ENCODE measurements at places on chromosomes 3 and 15.

GRCh38 chr3:52385157-52385556 lies 59.7 kb downstream of the SEMA3G start:
- DNase-seq: no peak

DNA sequence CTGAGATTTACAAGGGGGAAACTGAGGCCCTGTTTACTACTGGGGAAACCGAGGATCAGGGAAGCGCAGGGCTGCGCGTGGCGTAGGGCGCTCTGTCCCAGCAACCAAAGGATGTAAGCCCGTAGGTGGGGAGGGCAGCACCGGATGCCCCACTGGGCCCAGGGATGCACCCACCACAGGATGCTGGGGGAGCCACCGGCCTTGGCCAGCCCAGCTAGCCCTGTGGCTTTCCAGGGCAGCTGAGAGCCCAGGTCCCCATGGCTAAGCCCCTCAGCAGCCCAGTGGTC lies 33.4 kb downstream of the RPN1 start:
- no peak for DNase-seq

DNA sequence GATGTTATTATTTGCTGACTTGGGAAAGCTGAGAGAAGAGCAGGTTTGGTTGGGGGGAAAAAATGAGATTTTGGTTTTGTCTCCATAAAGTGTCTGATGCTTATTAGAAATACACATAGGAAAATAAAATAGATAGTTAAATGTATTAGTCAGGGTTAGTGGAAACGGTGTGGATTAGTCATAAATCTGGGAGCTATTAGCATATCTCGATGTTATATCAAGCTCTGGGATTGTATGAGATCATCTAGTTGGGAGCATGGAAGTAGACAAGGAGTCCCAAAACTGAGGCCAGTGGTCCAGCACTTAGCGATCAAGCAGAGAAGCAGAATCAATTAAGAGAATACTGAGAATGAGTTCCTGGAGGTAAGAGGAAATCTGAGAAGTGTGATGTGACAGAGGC lies 845.5 kb downstream of the ROBO2 start:
- DNase-seq: no peak

DNA sequence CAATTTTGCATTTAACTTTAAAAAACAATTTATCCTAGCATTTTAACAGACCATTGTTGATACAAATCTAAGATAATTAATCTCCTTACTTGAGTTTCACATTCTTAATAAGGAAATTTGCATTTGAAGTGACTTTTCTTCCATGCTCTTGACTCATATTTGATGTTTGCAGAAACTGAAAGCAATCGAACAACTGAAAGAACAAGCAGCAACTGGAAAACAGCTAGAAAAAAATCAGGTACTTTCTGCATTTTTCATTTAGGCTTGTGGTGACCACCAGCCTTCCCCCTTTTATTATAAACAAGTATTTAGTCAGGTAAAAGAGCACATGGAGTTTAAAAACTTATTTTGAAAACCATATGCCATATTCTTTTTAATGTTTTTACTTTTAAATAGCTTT lies 20.1 kb upstream of the SELENOT start:
- DNase-seq: no peak

DNA sequence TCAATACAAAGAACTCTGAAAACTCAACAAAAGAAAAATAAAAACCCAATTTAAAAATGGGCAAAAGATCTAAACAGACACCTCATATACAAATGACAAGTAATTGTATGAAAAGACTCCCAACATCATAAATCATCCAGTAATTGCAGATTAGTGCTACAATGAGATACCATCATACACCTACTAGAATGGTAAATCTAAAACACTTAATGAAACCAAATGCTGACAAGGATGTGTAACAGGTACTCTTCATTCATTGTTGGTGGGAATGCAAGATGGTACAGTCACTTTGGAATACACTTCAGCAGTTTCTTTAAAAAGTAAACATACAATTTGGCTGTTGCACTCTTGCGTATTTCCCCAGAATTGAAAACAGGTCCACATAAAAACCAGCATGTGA lies 68.4 kb downstream of the LHFPL4 start:
- DNase-seq: no peak

Measured in central memory CD8-positive, alpha-beta T cell (primary cell).